Cardiac fibroblast (primary cell): ENCODE measurements at places on chromosomes 12 and 14.

DNA sequence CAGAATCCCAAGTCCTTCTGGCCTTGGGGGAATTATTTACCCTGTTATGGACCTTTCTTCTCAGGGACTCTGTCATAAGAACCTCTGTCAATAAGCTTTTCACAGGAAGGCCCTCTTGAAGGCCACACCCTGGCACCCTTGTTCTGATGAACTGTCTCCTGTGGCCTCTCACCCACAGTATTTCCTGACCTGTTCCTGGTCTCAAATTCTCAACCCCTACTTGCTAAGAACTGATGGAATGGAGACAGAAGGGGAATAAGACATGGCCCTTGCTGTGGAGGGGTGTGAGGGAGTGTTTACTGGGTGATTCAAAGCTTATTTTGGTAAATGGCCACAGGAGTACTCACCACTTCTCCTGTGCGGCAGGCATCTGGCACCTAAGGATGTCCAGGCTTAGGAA lies 1082.9 kb downstream of the BCL11B start:
- DNase-seq: no peak

DNA sequence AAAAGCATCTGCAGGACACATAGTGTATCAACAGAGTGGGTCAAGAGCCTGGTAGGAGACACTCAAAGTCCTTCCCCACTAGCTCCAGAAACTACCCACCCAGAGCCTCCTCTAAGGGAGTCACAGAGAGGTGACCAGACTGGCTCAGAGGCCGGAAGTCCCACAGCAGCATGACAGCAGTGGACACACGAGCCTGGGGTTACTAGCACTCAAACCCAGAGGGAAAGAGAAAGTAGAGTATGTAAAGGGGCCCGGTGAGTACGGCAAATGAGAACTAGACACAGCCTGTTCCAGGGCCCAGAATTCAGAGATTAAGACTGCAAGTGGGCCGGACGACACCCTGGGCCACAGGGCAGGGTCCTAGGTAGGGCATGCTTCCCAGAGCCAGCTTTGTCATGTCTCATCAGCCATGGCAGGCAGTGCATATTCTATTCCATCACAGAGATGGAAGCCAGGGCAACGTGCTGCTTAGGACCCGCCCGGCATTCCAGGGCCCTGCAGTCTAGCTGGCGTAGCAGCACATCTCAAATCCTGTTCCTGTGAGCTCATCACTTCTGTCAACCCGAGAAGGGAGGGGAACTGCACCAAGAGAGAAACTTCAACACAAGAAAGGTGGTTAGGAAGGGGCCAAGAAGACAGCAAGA lies 4.2 kb downstream of the IFFO1 start:
- peak; percentile 73 for DNase-seq

- no peak for DNase-seq
These were observed 84.9 kb upstream of the DUSP6 start for GRCh38 chr12:89437231-89437630.

DNA sequence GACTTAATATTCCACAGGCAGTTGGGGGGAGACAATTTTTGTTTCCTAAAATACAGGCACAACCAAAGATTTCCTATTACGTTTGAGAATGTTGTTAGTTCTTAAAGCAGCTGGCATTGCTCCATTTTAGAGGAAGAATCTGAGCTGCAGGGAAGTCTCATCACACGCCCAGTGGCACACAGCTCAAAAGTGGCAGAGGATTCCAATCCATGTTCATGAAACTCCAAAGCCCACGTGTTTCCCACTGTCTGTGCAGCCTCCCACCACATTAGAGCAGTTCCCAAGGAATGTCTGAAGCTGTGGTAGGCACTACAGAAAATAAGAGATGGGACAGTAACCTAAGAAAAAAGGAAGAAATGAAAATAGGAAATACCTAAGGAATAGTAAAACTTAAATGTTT lies 6.1 kb upstream of the IL26 start:
- peak; percentile 19 for DNase-seq

GRCh38 chr14:59018978-59019377 lies 169.5 kb upstream of the DAAM1 start:
- DNase-seq: no peak

DNA sequence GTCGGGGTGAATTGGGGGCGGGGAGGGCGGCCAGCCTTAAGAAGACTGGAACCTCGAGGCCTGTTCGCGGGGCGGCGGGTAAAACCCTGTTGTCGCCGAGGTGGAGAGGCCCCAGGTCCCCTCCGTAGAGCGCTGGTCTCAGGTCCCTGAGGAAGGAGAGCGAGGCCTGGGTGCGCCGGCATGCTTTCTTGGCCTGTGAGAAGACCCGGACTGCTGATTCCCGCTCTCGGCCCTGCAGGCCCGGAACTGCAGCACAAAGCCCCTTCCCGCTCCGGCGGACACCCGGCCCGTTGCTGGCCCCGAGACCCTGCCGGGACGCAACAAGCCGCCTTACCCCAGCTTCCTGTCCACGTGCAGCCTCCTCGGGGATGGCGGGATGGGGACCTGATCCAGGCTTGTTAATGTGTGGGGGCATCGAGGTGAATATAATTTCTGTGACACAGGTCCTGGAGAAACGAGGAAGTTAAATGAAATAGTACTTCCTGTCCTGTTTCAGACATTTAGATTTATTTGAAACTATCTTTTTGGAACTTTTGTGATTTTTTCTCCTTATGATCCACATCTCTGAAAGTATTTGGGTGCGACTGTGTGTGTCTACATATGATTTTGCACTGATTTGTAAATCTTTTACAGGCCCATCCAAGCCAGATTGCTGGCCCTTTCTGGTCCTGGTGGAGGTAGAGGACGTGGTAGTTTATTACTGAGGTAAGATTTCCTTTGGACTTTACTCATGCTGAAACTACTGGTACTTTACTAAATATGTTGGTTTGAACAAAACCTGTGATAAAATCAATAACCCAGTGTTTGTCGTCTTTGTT lies 600 bp downstream of the PNN start:
- peak; percentile 38 for DNase-seq

- DNase-seq: peak; percentile 78
These were observed 131.3 kb downstream of the KTN1 start for GRCh38 chr14:55711175-55711811.
